CD4-positive, alpha-beta T cell treated with Interleukin-15 for 4 hours (primary cell): ENCODE measurements at places on chromosomes 1 and 21.

DNA sequence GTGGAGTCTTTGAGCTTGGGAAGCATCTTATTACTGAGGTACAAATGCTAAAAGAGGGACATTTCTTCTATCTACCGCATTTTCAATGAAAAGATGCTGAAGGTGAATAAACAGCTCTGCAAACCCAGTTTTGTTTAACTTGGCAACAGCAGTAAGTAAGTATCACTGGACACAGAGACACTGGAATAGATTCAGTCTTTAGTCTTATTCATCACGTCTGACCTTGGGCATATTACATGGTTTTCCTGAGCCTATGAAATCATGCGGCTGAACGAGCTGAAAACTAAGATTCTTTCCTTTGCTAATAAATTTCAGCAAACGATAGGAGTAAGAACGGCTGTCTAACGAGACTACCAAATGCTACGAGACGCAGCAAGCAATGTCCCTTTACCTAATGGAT is 207.4 kb downstream of the GABPA start:
- no peak for DNase-seq

DNA sequence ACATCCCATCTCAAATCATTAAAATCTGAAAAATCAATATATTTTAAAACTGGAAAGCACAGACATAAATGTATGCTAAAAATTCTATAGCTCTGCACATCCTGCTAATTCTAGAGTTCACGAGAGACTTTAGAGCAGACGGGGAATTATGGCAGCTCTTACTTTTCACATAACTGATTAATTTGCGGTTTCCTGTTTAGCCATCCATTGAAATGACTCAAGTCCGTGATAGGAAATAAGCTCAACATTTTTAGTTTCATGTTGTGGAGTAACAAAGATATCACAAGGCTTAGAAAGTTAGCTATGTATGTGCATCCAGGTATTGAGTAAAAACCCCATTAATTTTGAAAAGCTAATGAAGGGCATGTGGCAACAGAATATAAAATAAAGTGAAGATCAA is 123.2 kb downstream of the SMYD2 start:
- DNase-seq = no peak

- DNase-seq = no peak
Measured at GRCh38 chr1:57576756-57577155, 152.9 kb upstream of the DAB1 start.

- DNase-seq = no peak
Measured at GRCh38 chr21:38899277-38899947, 93.7 kb downstream of the ETS2 start.

GRCh38 chr1:94609619-94610018 is 68.1 kb upstream of the F3 start:
- DNase-seq = no peak

- DNase-seq = no peak
Measured at GRCh38 chr21:38725196-38726157, 80.3 kb upstream of the ETS2 start.

DNA sequence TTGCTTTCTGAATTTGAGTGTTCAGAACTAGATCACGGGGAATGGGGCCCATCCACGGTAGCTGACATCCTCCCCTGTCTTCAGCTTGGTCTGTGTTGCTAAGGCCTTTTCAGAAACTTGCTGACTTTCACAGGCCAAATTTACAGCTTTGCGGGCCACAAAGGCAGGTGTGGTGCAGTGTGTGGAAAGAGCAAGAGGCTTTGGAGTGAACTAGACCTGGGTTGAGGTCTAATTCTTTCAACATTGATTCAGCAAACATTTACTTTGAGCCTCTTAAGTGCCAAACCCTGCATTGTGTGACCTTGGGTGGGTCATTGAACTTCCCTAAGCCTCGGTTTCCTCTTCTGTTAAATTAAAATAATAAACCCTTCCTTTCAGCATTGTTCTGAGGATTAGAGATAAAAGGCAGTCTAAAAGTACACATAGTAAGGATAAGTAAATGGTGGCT is 24.3 kb downstream of the STPG1 start:
- DNase-seq = no peak

GRCh38 chr1:184340984-184341383 is 45.8 kb upstream of the C1orf21 start:
- DNase-seq = no peak

DNA sequence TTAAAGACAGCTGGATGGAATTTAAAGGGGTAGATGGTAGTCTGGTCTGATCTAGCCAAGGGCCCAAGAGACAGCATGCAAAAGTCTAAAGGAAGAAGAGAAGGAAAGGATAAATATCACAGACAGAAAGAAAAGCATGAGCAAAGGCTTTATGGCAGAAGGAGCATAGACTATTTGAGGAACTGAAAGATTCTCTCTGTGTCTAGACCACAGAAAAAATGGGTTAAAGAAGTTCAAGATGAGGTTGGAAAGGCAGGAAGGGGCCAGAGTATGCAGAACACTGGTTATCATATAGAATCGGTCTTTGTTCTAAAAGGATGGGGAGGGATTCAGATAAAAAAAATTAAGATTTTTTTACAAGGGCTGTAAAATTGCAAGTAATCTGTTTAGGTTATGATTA is 136.8 kb upstream of the SGIP1 start:
- no peak for DNase-seq

DNA sequence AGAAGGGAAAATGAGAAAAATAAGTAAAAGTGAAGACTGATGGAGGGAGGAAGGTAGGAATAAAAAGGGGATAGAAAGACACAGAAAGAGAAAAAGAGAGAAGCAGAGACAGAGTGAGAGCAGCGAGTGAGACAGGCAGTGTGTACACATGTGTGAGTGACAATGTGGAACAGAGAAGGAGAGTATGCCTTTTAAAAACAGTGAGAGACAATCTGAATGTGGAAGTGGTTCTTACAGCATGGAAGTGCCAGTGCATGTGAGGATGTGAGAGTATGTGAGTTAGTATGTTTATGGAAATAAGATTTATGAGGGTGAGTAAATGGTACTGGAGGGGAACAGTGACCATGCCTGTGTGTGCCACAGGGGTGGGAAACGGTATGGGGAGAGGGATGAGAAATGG is 1.2 kb downstream of the NEGR1 start:
- DNase-seq = no peak

GRCh38 chr1:165356876-165357275 is 361 bp upstream of the LMX1A start:
- no peak for DNase-seq

GRCh38 chr1:93433407-93433961 is 14.4 kb upstream of the FNBP1L start:
- DNase-seq = no peak

DNA sequence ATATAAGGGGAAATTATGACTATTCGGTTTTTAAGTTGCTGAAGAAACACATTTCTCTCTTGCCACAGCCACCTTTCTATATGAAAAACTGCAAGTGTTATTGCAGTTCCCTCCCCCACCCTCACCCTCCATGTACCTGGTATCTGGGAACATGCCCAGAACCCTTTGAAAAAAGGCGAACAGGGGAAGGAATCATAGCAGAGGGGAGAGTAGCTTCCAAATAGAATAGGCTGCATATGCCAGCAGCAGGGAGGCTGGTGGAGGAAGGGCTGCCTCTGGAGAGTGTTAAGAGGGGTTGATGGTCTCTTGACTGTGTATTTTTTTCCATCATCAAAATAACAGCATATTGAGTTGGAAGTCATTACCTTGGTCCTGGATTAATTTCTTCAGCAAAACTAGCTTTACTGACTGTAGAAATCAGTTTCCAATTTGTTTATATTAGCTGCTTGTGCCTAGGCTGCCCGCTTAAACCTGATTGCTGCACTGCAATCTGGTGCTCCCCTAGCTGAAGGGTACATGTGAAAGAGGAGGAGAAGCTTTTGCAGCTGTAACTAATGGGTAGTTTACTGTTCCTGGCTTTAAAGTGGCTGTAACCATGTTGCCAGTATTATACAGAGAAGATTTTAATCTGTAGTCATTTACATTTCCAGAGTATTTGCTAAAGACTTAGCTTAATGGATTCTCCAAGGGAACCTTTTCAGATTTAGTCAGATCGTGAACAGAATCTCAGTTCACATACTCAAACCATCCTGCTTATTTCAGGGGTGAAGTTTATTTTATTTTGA is 22.7 kb downstream of the AHCYL1 start:
- DNase-seq = no peak

GRCh38 chr1:218536296-218536986 is 191.3 kb downstream of the TGFB2 start:
- no peak for DNase-seq

DNA sequence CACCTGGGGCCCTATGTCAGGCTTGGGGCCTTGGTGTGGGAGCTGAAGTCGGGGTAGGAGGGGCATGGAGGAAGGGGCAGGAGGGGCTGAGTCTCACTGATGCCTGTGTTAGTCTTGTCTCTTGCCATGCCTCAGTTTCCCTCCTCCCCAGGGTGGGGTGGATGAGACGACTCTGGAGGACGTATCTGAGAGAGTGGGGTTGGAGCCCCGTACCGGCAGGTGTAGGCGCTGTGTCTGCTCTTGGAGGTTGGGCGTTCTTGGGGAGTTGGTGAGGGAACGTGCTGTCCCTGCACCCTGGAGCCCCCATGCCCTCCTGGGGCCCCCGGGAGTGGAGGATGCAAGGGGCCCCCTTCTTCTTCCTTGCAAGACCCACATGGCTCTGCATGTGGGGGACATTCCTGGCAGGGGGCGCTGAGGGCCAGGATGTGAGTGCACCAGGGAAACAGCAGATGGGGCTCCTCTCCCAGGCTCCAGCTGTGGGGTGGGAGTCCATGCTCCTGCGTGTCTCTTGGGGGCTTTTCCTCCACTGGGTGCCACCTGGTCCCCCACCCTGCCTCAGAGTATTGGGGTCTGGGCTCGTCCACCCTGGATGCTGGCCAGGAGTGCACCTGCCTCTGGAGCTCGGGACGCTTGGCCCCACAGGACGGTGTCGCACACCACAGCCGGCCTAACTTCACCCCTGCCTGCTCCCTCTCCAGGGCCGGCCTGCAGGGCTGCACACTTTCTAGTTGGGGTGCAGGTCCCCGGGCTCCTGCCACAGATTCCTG is 1.4 kb upstream of the TNFRSF14 start:
- peak; percentile 61 for DNase-seq

DNA sequence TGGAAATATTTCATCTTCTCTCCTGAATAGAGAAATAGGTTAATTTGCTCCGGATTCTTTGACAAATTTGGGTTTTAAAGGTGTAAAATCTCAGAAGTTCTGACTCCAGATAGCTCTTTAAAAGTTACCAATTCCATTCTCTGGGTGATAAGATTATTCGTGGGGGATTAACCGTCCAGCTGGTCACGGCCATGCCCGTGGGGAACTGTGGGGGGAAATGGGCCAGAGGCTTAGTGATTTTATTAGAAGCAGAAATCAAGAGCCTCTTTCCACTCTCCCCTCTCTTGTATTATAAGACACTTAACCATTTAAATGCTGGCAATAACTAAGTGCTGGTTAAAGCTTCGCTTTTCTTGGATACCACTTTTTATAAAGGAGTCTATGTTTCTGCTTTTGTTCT is 376.4 kb upstream of the KAZN start:
- DNase-seq = no peak

DNA sequence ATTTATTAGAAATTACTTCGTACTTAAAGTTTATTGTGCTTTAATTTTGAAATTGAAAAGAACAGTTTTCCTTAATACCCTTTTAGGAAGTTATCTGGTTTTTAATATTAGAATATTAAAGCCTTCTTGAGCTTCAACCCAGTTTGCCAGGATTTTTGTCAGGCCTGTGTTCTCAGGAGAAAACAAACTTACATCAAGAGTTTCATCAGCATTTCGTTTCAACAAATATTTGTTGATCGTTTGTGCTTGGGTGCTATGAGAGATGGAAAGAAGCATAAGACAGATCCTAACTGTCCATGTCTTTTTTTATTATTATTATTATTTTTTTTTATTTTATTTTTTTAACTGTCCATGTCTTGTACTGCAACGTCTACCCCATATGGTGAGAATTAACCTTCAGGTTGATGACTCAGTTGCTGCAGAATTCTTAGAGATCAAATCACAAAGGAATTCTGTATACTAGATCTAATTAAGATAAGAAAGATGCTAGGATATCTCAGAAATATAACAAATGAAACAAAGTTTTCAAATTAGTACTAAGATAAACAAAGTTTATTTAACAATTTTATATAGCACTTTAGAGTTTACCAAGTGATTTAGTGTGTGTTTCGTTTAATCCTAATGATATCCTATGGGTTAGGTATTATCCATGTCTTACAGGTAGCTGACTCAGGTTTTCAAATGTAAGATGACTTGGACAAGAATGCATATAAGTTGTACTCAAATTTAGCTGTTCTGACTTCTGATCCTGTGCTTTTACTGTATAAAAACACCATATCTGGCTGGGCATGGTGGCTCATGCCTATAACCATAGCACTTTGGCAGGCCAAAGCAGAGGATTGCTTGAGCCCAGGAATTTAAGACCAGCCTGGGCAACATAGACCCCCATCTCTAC is 14.3 kb downstream of the FBXO28 start:
- DNase-seq = no peak

GRCh38 chr1:79497193-79497773 is 490.8 kb upstream of the ADGRL4 start:
- DNase-seq = no peak

- DNase-seq = no peak
Measured at GRCh38 chr1:94804442-94804837, 15.7 kb upstream of the SLC44A3 start.

DNA sequence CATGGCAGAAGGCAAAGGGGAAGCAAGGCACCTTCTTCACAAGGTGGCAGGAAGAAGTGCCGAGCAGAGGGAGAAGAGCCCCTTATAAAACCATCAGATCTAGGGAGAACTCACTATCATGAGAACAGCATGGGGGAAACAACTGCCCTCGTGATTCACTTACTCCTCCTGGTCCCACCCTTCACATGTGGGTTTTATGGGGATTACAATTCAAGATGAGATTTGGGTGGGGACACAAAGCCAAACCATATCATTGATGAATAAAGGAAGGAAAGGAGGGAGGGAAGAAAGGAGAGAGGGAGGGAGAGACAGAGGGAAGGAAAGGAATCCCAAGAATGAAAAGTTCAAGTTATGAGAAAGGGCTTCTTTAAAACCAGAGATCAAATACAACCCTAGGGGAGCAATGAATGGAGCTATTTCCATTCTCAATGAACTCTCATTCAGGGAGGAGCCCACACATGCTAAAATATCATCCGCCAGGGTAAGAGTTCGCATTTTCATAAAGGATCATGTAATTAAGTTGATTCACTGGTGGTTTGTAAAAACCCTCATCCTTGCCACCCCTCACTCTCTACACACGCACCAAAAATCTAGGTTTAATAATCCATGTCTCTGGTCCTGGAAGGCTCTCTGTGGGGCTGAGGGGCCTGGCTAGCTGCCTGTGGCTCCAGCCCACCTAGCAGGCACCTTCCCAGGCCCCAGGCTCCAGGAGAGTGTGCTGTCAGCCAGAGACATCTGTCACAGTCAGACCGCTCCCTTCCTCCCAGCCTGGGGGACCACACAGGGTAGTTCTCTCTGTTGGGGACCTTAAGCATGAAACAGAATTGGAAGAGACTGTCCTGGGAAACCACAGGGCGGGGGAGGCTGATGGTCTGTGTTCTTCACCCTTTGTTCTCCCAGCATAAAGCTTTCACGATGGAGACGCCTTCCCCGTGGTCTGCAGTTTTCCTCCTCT is 94.0 kb downstream of the CCDC185 start:
- no peak for DNase-seq

GRCh38 chr1:59229138-59229537 is 67.8 kb upstream of the FGGY start:
- no peak for DNase-seq

GRCh38 chr1:183733715-183734114 is 71.2 kb upstream of the RGL1 start:
- no peak for DNase-seq
